ENCODE measurements at places on chromosomes 4 and X. TPM values are rescaled to one million over a fixed set of nuclear protein-coding genes. Genes with fewer than 3 reads are reported as not detected.

- DNase-seq = no peak
Observed at GRCh38 chr4:128636906-128637305, 172.6 kb upstream of the JADE1 start.

DNA sequence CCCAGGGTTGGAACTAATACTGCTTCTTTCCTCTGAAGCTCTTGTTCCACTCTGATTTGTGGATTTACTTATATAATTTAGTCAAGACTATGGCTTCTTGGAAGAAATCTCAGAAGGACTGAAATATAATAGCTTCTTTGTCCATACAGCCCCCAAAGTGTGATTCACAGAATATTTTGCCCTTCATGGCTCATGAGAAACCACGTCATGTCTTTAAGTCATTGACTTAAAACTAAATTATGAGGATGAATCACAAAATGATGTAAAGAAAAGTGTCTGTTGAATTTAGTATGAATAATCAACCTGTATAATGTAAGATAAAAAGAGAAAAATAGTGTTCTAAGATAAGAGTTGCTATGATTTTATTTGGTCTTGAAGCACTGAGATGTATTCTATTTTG, 43.3 kb upstream of the AGA start:
- DNase-seq = no peak

GRCh38 chrX:85359051-85359450, 20.4 kb downstream of the POF1B start:
- DNase-seq = no peak

GRCh38 chrX:147779173-147779572, 132.5 kb upstream of the FMR1 start:
- DNase-seq = no peak

LRCH2 gene
- total RNA-seq = 8.5 TPM

MYOZ2 gene
- total RNA-seq = 605 TPM

YIPF7 gene
- 2.5 TPM for total RNA-seq
